ENCODE measurements at places on chromosomes 3 and 15.

DNA sequence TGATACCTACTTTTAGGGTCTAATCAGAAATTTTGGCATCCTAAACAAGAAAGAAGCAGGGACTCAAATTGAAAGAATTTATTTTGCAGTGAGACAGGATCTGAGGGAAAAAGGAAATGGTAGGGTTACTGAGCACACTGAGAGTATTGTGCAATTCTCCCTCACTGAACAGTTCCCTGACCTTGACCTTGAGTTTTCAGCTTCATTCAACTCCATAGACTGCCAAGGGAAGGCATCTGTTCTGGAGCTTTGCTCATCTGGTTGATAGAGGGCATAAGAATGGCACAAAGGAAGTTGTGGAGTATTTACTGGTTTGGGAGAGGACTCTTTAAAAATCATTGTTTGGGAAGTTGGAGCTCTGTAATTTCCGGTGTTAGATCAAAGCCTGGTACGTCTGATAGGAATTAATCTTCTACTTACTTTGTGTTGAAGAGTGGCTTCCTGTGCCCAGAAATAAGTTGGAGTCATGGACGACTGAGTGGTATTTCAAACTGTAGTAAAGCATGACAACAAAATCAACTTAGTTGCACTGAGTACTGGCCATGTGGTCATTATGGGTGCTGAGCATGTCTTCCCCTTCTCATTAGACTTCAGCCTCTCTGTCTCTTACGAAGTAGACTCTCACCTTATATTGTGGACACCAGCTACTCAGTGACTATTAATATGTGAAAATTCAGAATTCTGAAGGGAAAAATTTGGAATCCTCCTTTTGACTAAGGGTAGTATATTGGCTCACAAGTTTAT, 40.8 kb downstream of the CLDN1 start:
- DNase-seq, result no peak

- no peak for DNase-seq
These were observed 5.7 kb downstream of the PLCH1 start for GRCh38 chr3:155739154-155739553.

- no peak for DNase-seq
These were observed 749.6 kb downstream of the AGBL1 start for GRCh38 chr15:86829245-86829644.

DNA sequence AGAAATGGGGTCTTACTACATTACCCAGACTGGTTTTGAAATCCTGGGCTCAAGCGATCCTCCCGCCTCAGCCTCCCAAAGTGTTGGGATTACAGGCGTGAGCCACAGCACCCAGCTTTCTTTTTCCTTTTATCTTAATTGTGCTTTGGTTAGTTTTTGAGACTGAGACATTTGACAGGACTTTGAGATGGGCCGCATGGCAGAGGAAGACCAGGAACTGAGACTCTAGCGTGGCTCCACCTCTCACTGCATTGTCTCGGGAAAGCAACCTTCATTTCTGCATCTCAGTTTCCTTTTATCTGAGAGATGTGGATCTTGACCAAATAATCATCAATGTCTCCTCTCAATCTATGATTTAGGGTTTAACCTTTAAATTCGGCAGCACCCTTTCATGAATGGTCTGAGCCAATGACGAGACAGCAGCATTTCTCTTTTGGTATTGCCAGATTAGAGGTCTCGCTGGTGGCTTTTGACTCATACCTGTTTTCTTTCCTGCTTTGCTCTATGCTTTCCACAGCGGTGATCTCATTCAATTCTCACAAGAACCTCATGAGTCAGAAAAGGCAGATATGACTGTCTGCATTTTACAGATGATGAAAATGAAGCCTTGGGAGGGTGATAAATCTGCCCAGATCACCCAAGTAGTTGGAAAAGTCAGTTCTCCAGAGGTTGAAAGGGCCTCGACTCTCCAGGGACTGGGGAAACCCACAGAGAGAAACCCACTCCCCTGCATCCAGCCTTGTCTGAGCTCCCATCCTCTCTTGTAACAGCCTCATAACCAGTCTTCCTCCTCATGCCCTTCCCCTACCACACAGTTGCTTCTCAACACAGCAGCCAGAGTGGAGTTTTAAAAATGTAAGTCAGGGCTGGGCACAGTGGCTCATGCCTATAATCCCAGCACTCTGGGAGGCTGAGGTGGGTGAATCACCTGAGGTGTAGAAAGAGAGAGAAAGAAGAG, 84.8 kb upstream of the FOXB1 start:
- DNase-seq, result no peak

DNA sequence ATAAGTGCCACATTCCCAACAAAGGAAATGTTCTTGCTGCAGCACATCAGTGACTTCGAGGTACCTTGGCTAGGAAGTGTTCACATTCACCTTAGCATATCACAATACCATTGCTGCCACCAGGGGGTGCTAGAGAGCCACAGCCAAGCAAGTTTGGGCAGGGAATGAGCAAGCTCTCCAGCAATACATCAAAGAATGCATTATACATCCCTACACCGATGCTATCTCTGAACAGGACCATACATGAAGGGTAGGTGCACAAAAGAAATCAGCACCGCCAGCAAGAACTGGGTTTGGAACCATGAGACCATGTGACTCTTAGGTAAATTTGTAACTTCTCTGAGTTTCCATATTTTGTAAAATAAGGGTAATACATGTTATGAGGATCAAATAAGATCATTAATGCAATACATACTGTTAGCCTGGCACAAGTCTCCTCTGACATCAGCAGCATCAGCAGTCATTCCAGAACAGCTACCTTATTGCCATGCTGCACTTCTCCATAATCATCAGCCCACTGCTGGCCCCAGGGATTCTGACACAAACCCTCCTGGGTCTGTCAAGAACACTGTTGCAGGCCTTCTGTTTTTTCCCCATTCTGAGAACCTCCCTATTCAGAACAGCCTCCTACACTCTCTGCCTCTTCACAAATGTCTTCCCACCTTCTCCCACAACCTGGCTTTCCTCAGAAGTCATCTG, 37.5 kb downstream of the RYK start:
- DNase-seq, result peak; percentile 72

- no peak for DNase-seq
These were observed 65.3 kb downstream of the IGF2BP2 start for GRCh38 chr3:185759512-185759911.

- DNase-seq, result no peak
These were observed 197.9 kb downstream of the RYR3 start for GRCh38 chr15:33508703-33509102.

DNA sequence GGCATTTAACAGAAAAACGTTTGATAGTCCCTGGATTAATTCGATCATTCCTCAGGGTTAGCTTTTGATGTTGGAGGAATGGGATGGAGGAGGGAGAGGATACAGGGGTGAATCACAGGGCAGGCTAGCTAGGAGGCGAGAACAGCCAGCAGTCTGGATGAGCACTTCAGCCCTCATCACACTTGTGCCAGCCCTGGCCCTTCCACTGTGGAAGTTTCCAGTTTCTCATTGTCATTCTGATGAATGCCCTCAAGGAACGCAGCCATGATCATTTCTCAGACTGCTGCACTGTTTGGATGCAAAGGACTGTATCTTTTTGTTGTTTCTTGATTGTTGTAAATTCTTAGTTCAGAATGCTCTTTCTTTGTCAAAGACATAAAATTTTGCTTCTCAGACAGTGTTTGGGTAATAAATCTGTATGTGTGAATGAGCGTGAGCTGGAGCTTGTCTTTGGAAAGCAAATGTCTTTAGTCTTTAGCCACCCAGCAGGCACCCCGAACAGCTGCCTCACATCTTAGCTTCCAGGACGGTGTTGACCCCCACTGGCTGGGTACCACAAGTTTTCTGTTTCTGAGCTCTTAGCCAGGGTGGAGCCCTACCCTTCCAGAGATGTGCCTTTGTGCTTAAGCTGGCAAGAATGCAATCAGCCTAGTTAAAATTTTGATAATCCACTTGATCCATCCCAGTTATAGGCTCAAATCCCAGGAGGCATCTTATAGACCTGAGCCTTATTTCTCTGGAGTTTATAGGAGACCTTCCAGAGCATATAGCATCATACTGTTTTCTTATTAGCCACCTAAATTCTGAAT, 121.1 kb downstream of the PDCD6IP start:
- DNase-seq, result no peak

GRCh38 chr15:90101130-90101968, 919 bp downstream of the IDH2 start:
- DNase-seq, result no peak

- no peak for DNase-seq
These were observed 51.2 kb downstream of the KLHL25 start for GRCh38 chr15:85743392-85744055.

DNA sequence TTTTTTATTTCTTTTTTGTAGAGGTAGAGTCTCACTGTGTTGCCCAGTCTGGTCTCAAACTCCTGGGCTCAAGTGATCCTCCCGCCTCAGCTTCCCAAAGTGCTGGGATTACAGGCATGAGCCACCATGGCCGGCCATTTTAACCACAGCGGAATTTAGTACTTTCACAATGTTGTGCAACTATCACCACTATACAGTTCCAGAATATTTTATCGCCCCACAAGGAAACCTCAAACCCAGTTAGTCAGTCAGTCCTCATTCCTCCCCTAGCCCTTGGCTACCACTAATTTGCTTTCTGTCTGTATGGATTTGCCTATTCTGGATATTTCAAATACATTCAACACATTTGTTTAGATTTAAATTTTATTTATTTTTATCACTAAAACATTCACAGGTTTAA, 15.5 kb upstream of the HOMER2 start:
- DNase-seq, result no peak

- DNase-seq, result no peak
These were observed 2.9 kb downstream of the TNFSF10 start for GRCh38 chr3:172520301-172520831.

DNA sequence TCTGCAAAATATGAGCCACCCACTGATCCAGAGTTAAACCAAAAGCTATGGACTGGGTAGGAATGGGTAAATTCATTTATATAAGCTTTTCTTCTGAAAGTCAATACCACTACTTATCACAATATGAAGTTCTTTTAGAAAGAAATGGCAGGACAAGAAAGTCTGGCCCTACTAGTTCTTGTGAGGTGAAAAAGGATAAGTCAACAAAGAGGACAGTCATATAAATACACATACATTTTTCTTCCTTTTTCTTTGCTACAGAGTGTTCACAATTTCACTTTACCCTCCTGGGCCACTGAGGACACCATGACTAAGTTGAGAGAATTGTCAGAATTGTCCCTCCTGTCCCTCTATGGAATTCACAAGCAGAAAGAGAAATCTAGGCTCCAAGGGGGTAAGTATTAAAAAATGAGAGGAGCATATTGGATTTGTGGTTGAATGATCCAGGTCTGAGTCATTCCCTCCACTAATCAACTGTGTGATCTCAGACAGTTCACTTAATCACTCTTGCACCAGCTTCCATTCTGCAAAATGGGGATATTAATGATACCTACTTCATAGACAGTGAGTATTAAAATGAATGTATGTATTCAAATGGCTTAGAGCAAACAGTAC, 27.6 kb downstream of the ACP3 start:
- no peak for DNase-seq

DNA sequence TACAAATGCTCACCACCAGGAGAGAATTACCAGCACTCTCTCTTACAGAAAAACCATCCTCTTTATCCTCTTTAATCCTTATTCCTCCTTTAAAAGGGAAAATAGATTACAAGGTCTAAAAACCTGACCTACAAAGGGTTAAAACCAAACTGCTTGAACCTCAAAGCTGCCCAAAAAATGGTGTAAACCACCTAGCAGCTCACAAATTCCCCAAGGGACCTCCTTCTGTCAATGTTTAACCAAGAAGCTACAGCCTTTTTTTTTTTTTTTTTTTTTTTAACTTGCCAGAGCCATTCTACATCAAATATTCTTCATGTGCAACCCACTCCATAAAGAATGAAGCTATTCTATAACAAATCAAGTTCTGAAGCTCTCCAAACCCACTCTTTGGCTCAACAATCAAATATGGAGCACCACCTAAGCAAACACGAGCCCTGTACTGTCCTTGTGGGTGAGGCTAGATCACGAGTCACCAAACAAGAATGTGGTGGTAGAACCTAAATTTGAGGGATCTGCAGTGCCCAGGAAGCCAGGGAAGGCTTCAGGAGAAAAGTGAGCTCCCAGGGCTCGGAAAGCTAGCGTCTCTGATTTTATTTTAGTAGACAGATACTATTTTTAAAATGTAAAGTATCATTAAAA, 20.1 kb downstream of the OSBPL10 start:
- DNase-seq, result no peak

GRCh38 chr3:38247366-38248035, 18.1 kb upstream of the SLC22A13 start:
- no peak for DNase-seq

DNA sequence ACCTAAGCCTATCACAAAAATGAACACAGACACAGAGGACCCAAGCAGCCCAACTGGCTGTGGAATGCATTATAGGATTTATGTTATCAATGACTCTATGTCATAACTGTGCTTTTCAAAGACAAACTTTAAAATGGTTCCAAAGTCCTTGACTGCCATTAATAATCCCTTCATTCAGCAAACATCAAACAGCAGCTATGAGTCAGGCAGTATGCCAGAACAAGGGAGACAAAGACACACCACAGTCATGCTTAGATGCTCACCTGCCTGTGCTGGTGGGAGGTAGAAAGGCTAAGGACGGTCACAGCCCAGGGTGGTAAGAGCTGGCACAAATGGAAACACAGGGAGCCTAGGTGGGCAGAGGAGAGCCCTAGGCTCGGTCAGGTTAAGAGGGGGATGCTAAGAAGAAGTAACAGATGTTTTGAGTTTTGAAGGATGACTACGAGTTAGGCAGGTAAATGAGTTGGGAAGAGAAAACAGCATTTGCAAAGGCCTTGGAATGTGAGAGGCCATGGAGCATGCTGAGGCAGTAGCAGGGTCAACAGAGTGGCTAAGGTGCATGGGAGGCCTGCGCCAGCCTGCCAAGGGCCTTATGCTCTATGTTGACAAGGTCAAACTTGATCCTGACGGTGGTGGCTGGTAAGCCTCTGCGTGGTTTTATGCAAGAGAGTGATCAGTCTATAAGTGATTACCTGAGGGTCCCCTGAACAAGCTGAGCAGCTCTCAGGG, 23.0 kb downstream of the NMNAT3 start:
- no peak for DNase-seq

GRCh38 chr3:73955494-73956070, 330.8 kb upstream of the PDZRN3 start:
- no peak for DNase-seq

GRCh38 chr3:12451481-12451880, 32.8 kb upstream of the TSEN2 start:
- no peak for DNase-seq

GRCh38 chr3:188111002-188111584, 42.9 kb upstream of the LPP start:
- DNase-seq, result no peak
